ENCODE measurements at places on chromosomes 5 and 9. TPM values are rescaled to one million over a fixed set of nuclear protein-coding genes. Genes with fewer than 3 reads are reported as not detected.

Gene SMIM33
- total RNA-seq: not detected

Gene WHRN
- total RNA-seq: 2.2 TPM

Gene PPIC
- 29.3 TPM for total RNA-seq

Gene DOCK8
- 27.5 TPM for total RNA-seq

Gene CARD9
- total RNA-seq: 2.4 TPM

Gene PALM2AKAP2
- total RNA-seq: 59.9 TPM

Gene RAB3C
- total RNA-seq: 2.2 TPM

Gene MPDZ
- 56.6 TPM for total RNA-seq

Gene ADRA1B
- total RNA-seq: 2.4 TPM

Gene IRX2
- 2.9 TPM for total RNA-seq

Gene ORM1
- not detected for total RNA-seq

Gene MTMR12
- total RNA-seq: 75.7 TPM

Gene IL7R
- 28.0 TPM for total RNA-seq

Gene DIRAS2
- total RNA-seq: 0.34 TPM

Gene CKMT2
- 2.0 TPM for total RNA-seq

Gene GPX8
- total RNA-seq: 5.7 TPM

Gene RLN1
- total RNA-seq: not detected

Gene KCTD16
- total RNA-seq: 0.19 TPM

Gene GKAP1
- 17.5 TPM for total RNA-seq

Gene FOXI1
- total RNA-seq: not detected

Gene IL33
- total RNA-seq: 10.6 TPM

Gene GPRIN1
- total RNA-seq: 0.16 TPM

Gene TRIM36
- total RNA-seq: 2.2 TPM

Gene ENTR1
- 42.0 TPM for total RNA-seq

Gene NUTM2F
- not detected for total RNA-seq

Gene PCDHA12
- not detected for total RNA-seq

Gene SH3TC2
- total RNA-seq: not detected

Gene FAXDC2
- total RNA-seq: 38.8 TPM

Gene AHRR
- 1.1 TPM for total RNA-seq

Gene RNF224
- total RNA-seq: not detected

Gene FAM114A2
- total RNA-seq: 13.9 TPM

Gene IL3
- not detected for total RNA-seq

Gene ZCCHC7
- 24.6 TPM for total RNA-seq

Gene UBAP2
- total RNA-seq: 20.5 TPM

Gene AJM1
- total RNA-seq: 0.44 TPM

Gene PARP8
- total RNA-seq: 31.5 TPM

Gene FCN2
- 9.8 TPM for total RNA-seq

Gene TERT
- total RNA-seq: not detected

Gene CCT5
- total RNA-seq: 169 TPM

Gene PKD2L2
- not detected for total RNA-seq

Gene CYLC2
- total RNA-seq: not detected

Gene FOXD4L4
- total RNA-seq: 0.44 TPM

Gene HAVCR2
- total RNA-seq: 14.5 TPM

Gene C1QTNF3
- total RNA-seq: 4.1 TPM

Gene SVEP1
- total RNA-seq: 172 TPM

Gene SNX24
- 33.3 TPM for total RNA-seq

Gene C5orf58
- 2.3 TPM for total RNA-seq

Gene WDR31
- total RNA-seq: 2.4 TPM

Gene HMCN2
- 0.68 TPM for total RNA-seq

Gene OCLN
- total RNA-seq: 3.4 TPM

Gene SOHLH1
- not detected for total RNA-seq

Gene CORO2A
- total RNA-seq: 0.82 TPM

Gene RETREG1
- 94.2 TPM for total RNA-seq

Gene NDST1
- total RNA-seq: 46.9 TPM

Gene SH2D3C
- 6.8 TPM for total RNA-seq

Gene MYOZ3
- total RNA-seq: not detected

Gene PCDHA4
- 0.85 TPM for total RNA-seq

Gene PRRT1B
- not detected for total RNA-seq
